ENCODE measurements at places on chromosomes 3 and 15.
A peak's percentile ranks its signal among the peaks of the same experiment; 100 is the strongest.

DNA sequence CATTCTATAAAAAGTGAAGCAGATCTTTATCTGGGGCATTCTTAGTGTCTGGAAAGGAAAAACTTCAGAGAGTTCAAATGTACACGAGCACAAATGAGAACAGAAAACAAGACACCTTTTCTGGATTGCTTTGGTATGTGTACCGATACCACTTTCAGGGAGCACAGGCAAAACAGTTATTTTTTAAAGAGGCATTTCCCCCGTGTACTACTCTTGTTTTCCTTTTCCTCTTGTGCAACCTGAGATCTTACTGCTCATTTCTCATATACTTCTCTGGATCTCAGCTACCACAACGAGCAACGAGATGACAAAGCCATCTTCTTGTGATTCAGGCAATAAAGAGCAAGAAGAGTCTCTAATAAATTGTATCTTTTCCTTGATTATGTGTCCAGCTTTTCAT is 463.6 kb downstream of the SHQ1 start:
- DNase-seq = no peak

DNA sequence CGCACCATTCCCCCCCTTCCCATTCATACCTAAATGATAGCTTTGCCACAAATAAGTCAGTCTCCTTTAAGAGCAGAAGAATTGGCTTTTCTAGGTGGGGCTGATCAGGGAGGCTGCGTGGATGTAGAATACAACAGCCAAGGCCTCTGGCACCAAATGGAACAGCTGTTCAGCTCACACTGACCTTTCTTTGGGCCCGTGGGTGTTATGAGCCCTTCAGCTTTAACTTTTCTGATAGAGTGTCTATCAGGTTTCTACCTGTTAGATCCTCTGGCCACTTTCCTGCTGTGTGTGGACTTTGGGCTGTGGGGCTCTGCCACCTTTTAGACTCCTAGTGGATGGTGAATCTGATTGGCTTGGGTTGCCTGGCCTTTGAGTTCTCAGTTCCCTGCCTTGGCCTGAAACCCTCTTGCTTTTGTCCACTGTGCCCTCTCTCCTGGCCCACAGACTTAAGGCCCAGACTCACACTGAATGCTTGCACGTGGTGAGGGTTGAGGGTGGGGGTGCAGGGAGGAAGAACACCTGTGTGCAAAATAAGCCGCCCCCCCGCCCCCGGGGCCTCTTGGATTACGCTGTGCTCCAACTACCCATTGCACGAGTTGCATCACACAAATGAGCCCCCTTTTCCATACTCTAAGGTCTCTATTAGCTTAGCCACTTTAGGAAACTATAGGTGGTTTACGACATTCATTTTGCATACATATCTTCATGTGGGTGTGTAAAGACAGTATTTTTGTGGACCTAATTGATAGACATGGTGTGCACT is 1.3 kb upstream of the RFX7 start:
- DNase-seq = peak; percentile 32

DNA sequence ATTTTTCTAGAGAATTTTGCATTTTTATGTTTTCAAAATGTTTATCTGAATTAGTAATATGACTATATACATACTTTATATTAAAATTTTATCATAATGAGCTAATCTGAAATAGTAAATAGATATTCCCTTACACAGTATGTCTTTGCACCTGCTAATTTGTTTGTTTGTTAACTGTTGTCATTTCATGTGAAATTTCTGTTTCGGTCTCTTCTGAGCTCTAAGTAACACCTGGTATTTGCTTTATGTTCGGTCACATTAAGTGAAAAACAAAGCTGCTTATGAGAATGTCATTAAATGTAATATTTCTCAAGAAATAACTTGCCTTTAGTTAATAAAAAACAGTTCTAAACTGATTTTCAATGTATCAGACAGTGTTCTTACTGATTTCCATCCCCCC is 61.1 kb downstream of the FNDC3B start:
- DNase-seq = no peak

- no peak for DNase-seq
Measured at GRCh38 chr3:47133641-47134040, 30.3 kb downstream of the SETD2 start.

DNA sequence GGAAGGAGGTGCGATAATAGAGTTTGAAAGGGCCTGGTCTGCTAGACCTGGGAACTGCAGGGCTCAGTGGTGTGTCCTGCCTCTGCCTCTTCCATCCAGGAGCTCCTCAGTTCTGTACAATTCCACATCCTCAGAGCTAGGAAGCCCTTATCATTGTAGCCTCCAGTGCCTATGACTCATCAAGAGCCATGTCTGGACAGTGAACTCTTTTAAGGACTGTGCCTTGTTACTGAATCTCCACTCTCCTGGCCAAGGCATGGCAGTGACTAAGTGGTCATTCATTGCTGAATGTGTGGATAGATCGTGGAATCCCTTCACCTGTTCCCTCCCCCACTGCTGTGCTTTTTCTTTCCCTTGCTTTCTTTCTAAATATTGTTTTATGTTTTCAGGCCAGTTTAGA is 2.9 kb downstream of the TIMP4 start:
- peak; percentile 74 for DNase-seq

GRCh38 chr15:61764981-61765380 is 295.3 kb downstream of the VPS13C start:
- DNase-seq = no peak

- no peak for DNase-seq
Measured at GRCh38 chr3:124407260-124407659, 323.0 kb upstream of the UMPS start.

- DNase-seq = no peak
Measured at GRCh38 chr3:12046406-12046805, 42.2 kb downstream of the SYN2 start.

GRCh38 chr15:85794598-85795336 is at the start of gene KLHL25:
TSS of gene KLHL25 (minus strand) at chr15:85794925. CDS start at chr15:85769810, 25,115 bp downstream.
- DNase-seq = peak; percentile 87

DNA sequence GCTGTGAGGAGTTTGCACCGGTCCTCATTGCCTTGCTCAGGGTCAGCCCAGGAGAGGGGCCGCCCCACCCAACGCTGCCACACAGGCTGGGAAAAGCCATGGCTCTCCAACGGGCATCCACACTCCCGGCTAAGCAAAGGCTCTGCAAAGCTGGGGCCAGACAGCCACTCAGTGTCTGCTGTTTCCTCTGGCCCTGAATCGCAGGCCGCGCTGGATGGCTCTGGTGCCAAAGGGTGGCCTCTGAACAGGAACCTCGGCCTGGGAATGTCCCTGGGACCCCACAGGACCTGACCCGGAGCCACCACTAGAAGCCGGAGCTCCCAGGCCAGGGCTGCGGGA is 42.9 kb downstream of the RPN1 start:
- no peak for DNase-seq

DNA sequence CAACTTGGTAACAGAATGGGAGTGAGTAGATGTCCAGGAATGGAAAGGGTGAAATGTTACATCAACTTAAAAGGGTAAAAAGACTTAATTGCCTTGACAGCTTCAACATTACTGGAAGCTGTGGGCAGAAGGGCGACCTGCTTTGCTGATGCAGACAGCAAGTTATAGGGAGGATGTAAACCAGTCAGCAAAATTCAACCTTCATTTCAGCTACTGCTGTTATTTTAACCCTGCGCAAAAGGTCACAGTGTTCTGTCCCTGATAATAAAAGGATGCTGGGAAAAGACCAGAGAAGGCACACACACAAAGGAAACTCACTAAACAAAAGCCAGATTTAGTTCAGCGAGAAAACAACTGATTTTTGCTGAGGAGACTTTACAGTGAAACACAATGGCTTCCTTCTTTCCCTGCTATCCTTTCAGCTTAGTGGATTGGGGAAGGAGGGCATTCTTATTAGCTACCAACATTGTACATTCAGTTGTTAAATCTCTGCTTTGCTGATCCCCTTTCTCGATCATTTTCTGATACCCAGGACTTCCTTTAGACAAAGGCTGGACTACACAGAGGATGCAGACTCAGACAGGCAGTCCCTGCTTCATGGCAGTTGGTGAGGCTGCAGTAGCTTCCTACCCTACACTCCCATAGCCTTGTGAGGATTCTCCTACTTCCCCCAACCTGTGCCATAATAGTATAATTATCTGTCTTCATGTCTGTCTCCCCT is 62.0 kb downstream of the P3H2 start:
- peak; percentile 57 for DNase-seq

DNA sequence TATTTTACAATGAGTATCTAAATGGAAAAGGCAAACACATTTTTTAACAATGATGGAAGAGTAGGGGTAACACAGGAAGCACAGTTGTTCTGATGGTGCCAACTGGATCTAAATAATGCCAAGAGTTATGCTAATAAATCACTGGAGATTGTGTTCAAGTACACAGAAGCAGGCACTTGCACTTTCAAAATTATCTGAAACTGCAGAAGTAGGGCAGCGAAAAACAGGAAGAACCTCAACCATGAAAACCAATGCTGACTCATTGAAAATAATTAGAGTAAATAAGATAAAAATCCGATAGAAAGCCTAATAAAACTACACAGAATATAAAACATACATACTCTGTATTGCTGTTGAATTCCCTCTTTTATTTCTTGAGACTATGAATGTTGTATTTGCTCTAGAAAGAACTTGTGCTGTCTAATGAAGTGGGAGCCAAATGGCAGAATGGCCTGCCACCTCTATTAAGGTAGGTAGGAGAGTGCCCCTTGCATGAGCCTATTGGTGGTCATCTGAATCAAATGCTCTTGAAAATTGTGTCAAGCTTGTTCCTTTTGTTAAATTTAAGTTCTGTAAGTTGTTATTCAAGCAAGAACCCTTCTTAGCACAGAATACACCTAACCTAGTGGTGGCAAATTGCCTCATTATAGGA is 93.7 kb downstream of the ABI3BP start:
- no peak for DNase-seq

GRCh38 chr3:151367448-151367847 is 17.1 kb downstream of the P2RY12 start:
- DNase-seq = no peak

DNA sequence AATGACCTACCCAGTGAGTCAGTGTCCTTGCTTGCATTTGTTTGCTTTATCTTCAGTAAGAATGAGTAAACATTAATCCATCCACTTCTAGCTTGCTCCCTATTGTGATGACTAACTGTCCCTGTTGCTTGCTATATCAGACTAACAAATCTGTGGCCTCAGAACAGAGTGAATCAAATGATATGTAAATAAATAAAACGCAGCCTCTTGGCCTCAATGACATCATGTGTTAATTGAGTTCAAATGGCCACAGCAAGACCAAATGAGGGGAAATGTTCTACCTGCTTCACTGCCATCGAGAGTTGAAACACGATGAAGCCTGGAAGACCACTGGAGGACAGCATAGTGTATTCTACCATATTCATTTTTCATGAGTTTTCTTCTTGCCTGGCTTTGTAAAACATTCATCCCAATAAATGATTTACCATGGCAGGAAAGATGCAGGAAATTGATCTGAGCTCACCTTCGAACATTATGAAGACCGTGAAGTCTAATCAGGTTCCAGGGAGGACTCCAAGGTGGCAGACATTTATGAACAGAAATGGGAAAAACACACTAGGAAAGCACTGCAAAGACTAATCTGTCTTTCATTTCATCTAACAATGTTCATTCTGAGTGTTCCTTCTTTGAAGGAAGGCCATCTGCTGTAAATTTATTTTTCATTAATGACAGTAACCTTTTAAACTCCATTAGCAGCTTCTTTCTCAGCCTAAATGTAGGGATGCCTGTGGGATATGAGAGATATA is 1144.5 kb downstream of the TUSC7 start:
- no peak for DNase-seq

DNA sequence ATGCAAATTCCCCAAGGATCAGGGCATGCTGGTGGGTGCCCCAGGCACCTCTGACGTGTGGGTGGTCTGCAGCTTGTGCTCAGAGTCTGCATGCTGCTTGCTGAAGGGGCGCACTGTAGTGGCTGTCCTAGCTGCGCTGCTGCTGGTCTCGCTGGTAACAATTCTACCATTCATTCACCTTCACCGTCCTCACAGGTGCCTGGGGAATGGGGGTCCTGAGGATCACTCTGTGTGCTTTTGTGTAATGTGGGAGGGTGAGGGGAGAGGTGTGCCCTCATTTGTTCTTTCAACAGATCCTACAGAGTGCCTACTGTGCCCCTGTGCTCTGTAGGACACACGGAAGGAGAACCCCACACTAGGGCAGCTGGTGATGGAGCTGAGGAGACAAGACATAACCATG is 2.1 kb upstream of the ITGA11 start:
- DNase-seq = no peak

- DNase-seq = no peak
Measured at GRCh38 chr3:112027826-112028225, 6.7 kb upstream of the TMPRSS7 start.

DNA sequence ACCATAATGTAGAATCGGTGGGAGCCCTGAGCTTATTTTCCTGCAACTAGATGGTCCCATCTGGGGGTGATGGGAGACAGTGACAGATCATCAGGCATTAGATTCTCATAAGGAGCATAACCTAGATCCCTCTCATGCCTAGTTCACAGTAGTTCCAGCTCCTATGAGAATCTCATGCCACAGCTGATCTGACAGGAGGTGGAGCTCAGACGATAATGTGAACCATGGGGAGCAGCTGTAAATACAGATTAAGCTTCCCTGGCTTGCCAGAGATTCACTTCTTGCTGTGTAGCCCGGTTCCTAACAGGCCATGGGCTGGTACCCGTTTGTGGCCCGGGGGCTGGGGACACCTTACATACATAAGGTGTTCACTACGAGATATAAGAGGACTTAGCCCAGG is 67.5 kb upstream of the LRRFIP2 start:
- no peak for DNase-seq
